ENCODE measurements at places on chromosomes 3 and 15.

- peak; percentile 48 for DNase-seq
Observed at GRCh38 chr15:85430406-85431204, 50.2 kb downstream of the AKAP13 start.

- no peak for DNase-seq
Observed at GRCh38 chr3:156892701-156893100, 66.5 kb downstream of the LEKR1 start.

DNA sequence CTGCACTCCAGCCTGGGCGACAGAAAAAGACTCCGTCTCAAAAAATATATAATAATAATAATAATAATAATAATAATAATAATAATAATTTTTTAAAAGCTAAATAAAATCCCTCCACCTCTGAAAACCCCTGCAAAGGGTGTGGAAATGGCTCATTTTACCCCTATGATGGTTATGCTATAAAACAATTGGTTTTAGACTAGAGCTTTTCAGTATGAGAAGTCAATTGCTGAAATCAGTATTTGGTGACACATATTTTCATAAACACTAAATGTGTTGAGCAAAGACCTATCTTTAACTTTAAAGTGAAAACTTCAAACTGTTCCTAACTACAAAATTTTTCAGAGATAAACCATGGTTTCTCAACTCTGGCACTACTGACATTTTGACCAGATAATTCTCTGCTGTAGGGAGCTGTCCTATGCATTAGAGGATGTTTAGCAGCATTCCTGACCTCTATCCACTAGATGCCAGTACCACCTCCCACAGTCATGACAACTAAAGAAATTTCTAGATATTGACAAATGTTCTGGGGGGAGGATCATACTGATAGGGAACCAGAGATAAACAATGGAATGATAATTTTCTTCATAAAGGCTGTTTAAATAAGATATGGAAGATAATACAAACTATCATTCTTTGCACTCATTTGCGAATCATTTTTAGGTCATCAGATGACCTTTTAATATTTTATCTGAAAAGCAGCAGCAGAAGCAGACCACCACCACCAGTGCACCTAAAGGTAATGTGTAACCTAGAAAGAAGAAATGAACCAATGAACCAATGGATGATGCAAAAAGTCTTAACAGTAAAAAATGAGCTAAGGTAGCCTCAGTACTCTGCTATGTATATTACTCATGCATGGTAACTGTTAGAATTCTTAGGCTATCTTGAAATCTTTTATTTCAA lies 13.8 kb downstream of the PTPN9 start:
- no peak for DNase-seq

GRCh38 chr3:197913641-197914380 lies 36.2 kb upstream of the RPL35A start:
- DNase-seq, result no peak

GRCh38 chr3:98829246-98829832 lies 66.2 kb downstream of the ST3GAL6 start:
- DNase-seq, result no peak

DNA sequence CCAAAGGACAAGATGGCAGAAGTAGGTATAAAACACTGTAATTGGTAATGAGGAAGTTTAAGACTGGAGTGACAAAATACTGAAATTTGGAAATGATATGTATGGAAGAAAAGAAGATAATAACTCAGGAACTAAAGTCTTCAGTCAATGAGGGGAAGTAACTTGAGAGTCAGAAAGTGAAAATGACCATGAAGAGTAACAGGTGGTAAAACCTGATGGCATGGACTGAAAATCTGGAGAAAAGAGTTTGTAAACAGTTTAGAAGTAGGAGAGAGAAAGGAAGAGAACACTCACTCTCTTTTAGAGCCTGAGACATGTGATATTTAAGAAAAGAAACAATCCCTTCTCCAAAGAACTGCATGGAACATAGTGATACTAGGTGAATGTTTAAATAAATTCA lies 387.9 kb downstream of the PYDC2 start:
- no peak for DNase-seq

- no peak for DNase-seq
Observed at GRCh38 chr3:107217172-107217571, 160.1 kb upstream of the CCDC54 start.

Measured in stimulated activated CD4-positive, alpha-beta T cell treated with anti-CD3 and anti-CD28 coated beads, Interleukin-1b, Interleukin-23, amount 100 ng/mL, for 48 hours (primary cell).